ENCODE measurements at places on chromosomes 3 and 15.
A peak's percentile ranks its signal among the peaks of the same experiment; 100 is the strongest.

- no peak overlapping the region for H3K27ac ChIP-seq
- no peaks in the 10 kb centered on the region for H3K36me3 ChIP-seq
- no peaks in the 10 kb centered on the region for H3K4me1 ChIP-seq
- no peak overlapping the region for H3K4me3 ChIP-seq
- no peaks in the 10 kb centered on the region for H3K27me3 ChIP-seq
These were observed 32.4 kb downstream of the THBS1 start for GRCh38 chr15:39613271-39613670.

DNA sequence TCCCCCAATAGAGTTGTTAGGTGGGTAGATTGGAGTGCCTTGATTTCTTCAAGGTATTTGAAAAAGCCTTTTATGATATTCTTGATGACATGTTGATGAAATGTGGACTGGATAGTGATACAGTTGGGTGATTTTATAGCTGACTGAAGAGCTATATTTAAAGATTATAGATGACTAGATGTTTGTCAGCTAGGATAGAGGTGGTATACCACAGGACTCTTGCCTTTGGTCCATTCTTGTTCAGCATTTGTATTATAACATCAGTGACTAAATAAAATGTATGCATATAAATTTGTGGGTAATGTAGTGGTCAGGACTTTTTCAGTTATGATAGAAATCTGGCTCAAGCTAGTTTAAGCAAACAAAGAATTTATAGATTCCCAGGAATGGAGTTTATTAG is 143.9 kb downstream of the ZNF609 start:
- no peak overlapping the region for H3K27ac ChIP-seq
- H3K4me1 ChIP-seq: no peaks in the 10 kb centered on the region
- H3K4me3 ChIP-seq: no peak overlapping the region

GRCh38 chr3:17823816-17824215 is 81.4 kb upstream of the TBC1D5 start:
- H3K27ac ChIP-seq: no peak overlapping the region
- no peak overlapping the region for H3K4me3 ChIP-seq
- DNase-seq: no peak
- H3K36me3 ChIP-seq: no peaks in the 10 kb centered on the region

DNA sequence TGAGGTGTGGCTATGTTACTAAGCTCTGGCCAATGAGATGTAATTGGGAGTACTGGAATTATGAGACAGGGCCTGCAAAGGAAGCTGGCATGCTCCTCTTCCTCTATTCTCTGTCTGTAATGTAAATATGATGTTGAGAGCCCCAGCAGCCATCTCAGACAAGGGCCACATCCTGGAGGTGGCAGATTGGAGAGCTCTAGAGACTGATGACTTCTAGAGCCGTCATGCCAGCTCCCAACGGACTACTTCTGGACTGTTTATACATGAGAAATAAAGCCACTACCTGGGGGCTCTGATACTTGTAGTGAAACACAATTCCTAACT is 19.7 kb downstream of the PLD1 start:
- H3K27me3 ChIP-seq: no peaks in the 10 kb centered on the region
- no peak overlapping the region for H3K27ac ChIP-seq
- peaks cover 10% of the 10 kb centered on the region for H3K4me1 ChIP-seq

DNA sequence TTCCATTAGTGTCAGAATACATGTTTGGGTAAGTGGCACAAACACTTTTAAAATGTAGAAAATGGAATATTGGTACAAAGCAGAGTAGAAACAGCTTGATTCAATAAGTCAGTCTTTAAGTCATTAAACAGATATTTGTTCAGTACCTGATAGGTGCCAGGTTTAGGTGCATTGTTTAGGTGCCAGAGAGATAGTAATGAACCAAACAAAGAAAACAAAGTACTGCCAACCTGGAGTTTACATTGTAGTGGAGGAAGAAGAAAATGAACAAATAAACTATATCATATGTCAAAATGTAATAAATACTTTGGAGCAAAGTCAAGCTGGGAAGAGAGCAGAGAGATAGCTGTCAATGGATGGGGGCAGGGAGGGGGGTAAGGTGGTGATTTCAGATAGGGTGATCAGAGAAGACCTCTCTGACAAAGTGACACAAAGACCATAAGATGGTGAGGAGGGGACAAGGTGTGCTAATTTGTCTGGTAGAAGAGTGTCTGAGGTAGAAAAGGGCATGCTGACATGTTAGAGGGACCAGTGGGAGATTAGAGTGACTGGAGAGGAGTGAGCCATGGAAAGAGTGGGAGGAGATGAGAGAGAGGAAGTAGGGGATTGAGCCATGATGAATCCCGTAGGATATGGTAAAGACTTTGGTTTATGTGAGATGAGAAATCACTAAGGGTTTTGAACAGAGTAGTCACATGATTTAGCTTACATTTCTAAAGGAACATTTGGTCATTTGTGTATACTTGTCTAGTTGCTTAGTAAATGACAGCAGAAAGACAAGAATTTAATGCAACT is 128.2 kb downstream of the UBE2E2 start:
- H3K27me3 ChIP-seq: no peaks in the 10 kb centered on the region
- no peaks in the 10 kb centered on the region for H3K4me1 ChIP-seq
- H3K4me3 ChIP-seq: no peak overlapping the region
- no peak overlapping the region for H3K27ac ChIP-seq

GRCh38 chr3:50186096-50186495 is 5.3 kb upstream of the GNAT1 start:
- H3K4me1 ChIP-seq: no peaks in the 10 kb centered on the region
- H3K27ac ChIP-seq: no peak overlapping the region
- no peaks in the 10 kb centered on the region for H3K27me3 ChIP-seq
- no peak overlapping the region for H3K4me3 ChIP-seq

DNA sequence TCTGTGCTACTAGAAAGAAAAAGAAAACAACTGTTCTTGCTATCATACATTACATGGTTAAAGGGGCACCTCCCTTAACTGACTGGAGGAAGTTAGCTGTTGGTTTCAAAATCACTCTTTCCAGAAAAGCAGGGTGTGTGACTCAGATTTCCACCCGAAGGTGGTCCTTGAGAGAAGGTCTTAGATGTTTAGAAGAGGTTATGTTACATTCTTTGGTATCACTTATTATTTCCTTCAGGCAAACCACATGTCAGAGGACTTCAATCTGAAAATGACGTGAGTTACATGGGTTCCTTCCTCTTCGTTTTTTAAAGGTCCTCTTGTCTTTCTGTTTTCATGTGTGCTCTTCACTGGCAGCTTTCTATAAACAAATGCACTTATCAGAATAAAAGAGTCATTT is 307.9 kb upstream of the CBLB start:
- no peak overlapping the region for H3K4me3 ChIP-seq
- DNase-seq: no peak
- no peak overlapping the region for H3K27ac ChIP-seq
- peaks cover 2% of the 10 kb centered on the region for H3K4me1 ChIP-seq

DNA sequence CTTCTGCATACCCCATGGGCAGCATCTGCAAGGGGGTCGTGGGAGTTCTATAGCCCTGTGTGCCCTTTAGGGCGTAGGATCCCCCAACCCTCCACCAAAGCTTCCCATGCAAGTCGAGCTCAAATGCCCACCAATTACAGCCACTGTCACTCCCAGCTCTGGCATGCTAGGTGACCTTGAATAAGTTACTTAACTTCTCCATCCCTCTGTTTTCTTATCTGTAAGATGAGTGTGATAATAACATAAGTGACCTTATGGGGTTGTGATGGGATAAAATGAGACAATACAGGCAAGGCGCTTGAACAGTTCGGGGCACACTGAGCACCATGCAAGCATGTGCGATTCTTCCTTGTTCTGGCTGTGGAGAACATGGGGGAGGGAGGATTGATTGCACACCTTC is 74.8 kb upstream of the POMGNT2 start:
- H3K27me3 ChIP-seq: no peaks in the 10 kb centered on the region
- H3K4me1 ChIP-seq: no peaks in the 10 kb centered on the region
- DNase-seq: no peak
- no peak overlapping the region for H3K27ac ChIP-seq
- no peaks in the 10 kb centered on the region for H3K36me3 ChIP-seq
- H3K4me3 ChIP-seq: no peak overlapping the region

DNA sequence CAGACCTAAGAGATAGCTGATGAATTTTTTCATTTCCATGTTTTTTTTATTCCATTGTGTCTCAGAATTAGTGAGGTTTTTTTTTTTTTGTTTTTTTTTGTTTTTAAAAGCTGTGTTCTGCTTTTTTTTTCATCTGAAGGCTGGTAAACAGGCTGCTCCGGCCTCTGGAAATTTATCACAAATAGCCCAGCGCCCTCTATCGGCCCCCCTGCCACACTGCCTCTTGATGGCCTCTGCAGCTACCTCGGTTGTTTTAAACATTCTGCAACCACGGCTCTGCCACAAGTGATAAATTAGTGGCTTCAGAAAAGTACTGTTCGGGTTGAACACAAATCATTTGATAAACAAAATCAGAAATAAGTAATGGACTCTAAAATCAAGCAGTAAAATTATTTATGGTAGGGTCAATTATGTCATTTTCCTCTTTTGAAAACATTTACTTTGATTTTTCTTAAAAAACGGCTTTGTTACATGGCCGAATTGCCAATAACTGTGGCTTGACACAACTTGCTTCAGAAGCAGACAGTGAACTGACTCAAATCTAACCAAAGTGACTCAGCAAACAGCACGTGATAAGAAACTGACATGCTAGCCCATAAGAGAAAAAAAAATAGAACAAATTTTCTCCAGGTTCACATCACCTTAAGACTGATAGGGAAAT is 87.8 kb downstream of the RSL24D1 start:
- H3K4me3 ChIP-seq: no peak overlapping the region
- H3K27me3 ChIP-seq: no peaks in the 10 kb centered on the region
- DNase-seq: peak; percentile 22
- H3K36me3 ChIP-seq: no peaks in the 10 kb centered on the region

All from iPS DF 6.9 (cell line).